ENCODE measurements at places on chromosomes 6 and 20.
A peak's percentile ranks its signal among the peaks of the same experiment; 100 is the strongest.

DNA sequence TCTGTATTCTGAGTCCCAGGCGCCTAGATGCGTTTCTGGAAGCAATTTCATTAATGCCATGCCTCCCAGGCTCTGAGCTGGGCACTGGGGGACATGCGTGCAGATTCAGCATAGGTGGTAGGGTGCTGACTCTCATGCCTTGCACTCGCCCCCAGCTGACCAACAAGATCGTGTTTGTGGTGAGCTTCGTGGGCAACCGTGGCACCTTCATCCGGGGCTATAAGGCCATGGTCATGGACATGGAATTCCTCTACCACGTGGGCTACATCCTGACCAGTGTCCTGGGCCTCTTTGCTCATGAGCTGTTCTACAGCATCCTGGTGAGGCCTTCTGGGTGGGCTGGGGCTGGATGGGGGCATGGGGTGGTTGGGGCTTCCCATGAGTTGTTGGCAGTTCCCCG is 21.6 kb downstream of the UQCC2 start:
- DNase-seq = no peak

GRCh38 chr6:134949927-134950326 is at the start of gene ALDH8A1:
TSS of gene ALDH8A1 (minus strand) at chr6:134950101. CDS start at chr6:134950053, 48 bp downstream.
- DNase-seq = no peak

GRCh38 chr20:53405139-53405538 is 188.5 kb downstream of the ZNF217 start:
- no peak for DNase-seq

- no peak for DNase-seq
Measured at GRCh38 chr20:1827510-1827973, 67.7 kb upstream of the SIRPA start.

GRCh38 chr6:67073938-67074337 is 1366.9 kb upstream of the EYS start:
- DNase-seq = no peak

DNA sequence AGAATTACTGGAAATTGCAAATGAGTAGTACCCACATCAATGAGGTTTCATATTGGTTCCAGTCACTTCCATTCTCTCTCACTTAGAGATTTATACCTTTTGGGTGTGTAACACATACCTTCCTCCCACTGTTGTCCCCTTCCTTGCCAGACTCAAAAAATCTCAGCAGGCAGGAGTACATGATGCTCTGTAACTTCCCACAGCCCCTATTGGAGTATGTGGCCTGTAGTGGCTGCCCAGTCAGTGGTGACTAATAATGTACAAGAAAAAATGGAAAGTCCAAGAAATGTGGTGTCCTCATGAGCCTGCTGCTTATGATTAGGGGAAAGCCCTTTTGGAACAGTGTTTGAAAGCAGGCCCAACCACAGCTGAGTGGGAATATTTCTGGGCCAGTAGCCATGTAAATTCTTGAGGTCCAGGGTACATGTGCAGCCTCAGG is 312.0 kb downstream of the ZFAND3 start:
- no peak for DNase-seq

- no peak for DNase-seq
Measured at GRCh38 chr20:50146214-50146613, 7.3 kb downstream of the PEDS1 start.

GRCh38 chr6:157381631-157382621 is 936 bp downstream of the ZDHHC14 start:
- DNase-seq = no peak

- no peak for DNase-seq
Measured at GRCh38 chr6:106486236-106486635, 125.7 kb downstream of the CRYBG1 start.

GRCh38 chr20:4886771-4887527 is 114.4 kb downstream of the SLC23A2 start:
- no peak for DNase-seq

GRCh38 chr6:83824388-83824801 is 28.8 kb upstream of the RIPPLY2 start:
- peak; percentile 32 for DNase-seq

DNA sequence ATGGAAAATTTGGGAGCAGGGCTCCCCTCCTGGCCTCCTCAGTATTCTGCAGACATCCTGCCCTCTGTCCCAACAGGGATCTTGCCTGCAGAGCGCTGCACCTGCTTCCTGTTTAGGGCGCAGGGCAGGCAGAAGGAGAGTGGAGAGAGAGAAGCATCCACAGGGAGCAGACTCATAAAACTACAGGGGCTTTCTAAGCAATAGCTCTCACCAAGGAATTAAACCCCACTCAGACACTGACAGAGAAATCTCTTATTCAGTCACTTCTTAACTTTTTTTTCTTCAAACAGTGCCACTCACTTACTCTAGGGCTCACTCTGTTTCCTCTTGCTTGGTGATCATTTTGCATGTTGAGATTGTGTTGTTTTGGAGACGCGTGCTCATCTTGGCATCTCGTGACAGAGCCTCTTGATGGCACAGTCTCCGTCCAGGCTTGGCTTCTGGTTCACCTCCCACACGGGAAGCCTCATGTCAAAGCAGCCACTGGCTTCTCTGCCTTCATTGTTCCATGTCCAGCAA is 153.1 kb upstream of the INSM1 start:
- DNase-seq = no peak
